Caki2 (cell line): ENCODE measurements at places on chromosomes 3 and 15. TPM values are rescaled to one million over a fixed set of nuclear protein-coding genes. Genes with fewer than 3 reads are reported as not detected.

The GATM gene
- total RNA-seq: 7.6 and 22.0 TPM in 2 replicates

The SLC28A2 gene
- total RNA-seq: not detected in 2 replicates

DNA sequence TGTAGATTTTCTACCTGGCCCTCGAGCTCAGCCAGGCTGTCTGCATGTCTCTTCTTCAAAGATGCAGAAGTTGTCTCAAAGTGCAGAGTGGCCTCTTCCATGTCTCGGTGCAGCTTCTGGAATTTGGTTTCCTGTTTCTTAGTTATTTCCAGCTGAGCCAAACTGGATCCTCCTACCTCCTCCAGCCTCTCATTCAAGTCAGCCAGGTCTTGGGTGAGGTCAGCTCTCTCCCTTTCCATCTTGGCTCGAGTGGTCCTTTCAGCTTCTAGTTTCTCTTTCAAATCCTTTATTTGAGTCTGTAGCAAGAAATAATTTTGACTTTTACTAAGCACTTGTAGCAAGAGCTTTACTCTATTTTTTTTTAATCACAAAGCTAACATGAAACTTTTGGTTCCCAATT, 81.8 kb downstream of the MYH15 start:
- DNase-seq: no peak

- no peak for DNase-seq
Measured at GRCh38 chr15:88701561-88702095, 62.8 kb downstream of the ISG20 start.

GRCh38 chr3:160076519-160076918, 87.9 kb downstream of the IL12A start:
- no peak for DNase-seq

GRCh38 chr3:52784931-52785590, 7.7 kb downstream of the ITIH1 start:
- no peak for DNase-seq

GRCh38 chr3:64143409-64144130, 81.7 kb downstream of the PRICKLE2 start:
- peak; percentile 85 for DNase-seq

The EIF4A2 gene
- total RNA-seq: 96.9 and 135 TPM in 2 replicates

DNA sequence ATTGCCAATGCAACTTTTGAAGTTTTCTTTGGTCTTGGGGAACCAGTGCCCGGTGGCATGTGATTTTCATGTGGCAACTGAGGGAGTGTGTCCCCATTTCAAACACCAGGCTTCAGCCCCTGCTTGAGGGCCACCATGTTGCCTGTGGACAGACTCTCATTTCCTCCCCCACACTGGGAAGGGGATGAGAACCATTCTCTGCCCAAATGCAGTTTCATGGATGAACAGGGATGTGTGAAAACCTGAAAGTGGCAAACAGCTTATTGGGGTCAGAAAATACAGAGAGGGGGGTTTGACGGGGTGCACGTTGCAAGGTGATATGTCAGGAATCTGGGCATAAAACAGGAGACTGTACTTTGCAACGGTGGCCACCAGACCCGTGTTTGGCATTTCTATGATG, 6.3 kb downstream of the FAM107A start:
- no peak for DNase-seq

- peak; percentile 31 for DNase-seq
Measured at GRCh38 chr3:177126015-177126773, 71.1 kb downstream of the TBL1XR1 start.

The PLXNB1 gene
- total RNA-seq: 17.8 and 24.8 TPM in 2 replicates

The COPS2 gene
- total RNA-seq: 64.1 and 68.9 TPM in 2 replicates

- no peak for DNase-seq
Measured at GRCh38 chr3:117407317-117407716, 697.7 kb downstream of the TUSC7 start.
